ENCODE measurements at places on chromosomes 1 and 21. TPM values are rescaled to one million over a fixed set of nuclear protein-coding genes. Genes with fewer than 3 reads are reported as not detected.

GRCh38 chr1:200039849-200040474 lies 12.5 kb downstream of the NR5A2 start:
- no peak for DNase-seq

DNA sequence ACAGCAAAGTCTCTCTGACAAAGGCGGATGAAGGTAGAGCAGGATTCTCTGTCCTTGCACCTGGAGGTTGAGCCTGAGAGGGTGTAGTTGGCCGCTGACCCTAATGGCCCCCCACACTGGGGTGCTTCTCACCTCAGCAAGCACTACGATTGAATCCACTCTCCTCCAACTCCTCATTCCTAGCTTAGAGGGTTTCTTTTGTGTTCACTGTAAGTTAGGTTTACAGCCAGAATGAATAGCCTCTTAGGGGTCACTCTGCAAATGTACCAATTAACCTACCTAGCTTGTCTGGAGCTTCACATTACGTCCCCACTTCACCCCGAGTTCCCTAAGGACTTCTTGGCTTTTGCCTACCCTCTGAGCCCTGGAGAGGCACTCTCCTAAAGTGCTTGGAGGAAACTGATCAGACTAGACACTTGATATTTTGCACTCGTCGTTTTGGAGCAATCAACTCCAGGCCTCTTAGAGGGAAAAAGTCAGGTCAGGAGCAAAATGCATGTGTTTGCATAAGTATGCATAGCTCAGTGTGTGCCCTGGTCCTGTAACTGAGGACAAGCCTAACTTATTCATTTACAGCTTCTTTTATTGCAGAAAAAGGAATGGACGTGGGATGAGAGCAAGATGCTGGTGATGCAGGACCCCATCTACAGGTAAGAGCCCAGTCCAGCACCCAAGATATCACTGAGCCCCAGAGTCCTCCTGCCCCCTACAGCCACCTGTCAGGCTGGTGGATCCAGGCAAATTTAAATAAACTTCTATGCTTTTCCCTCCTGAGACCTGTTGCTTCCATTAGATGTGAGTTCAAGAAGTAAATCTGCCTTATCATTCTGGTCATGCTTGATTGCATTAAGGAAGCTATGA lies 76.4 kb downstream of the SPATA46 start:
- DNase-seq: no peak

- peak; percentile 4 for DNase-seq
Measured at GRCh38 chr1:105137543-105138457, 1388.1 kb downstream of the AMY1C start.

DNA sequence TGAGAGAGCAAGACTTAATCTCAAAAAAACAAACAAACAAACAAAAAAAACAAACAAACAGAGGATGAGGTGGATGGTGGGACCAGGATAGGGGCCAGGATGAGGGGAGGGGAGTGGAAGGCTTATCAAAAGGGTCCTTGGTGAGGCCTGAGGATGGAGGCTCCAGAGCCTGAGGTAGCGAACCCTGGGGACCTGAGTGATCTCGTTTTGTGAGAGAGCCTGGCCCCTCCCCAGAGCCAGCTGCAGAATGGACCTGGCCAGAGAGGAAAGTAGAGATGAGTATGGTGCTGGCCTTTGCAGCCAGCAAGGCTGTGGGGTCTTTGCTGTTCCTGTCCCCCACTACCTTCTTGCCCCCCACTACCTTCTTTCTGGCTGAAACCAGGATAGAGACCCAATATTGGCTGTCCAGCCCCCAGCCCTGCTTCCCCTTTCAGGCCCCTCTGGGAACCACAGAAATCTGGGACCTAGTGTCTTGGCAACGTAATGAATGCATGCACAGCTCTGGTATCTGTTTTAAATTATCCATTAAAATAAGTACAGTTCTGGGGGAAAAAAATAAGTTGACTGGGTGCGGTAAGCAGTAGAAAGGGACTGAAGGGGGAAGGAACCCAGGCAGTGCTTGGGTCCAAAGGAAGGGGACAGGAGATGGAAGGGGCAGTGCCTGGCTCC lies 1.1 kb upstream of the LMNA start:
- DNase-seq: no peak

DNA sequence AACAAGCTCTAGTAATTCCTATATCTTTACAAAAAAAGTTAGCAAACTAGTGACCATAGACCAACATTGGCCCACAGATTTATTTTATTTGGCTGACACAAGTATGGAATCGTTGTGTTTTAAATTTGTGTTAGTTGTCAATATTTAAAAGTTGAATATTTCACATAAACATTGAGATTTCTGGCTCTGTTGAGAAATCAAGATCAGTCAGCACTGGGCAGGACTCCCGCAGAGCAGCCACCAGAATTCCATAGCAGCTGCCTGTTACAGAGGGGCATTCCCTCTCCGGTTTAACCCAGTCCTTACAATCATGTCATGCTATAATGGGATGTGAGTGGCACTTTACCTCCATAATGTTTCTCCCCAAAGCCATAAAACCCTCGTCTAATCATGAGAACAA lies 79.2 kb upstream of the NRIP1 start:
- no peak for DNase-seq

GRCh38 chr1:38474738-38475623 lies 384.6 kb downstream of the RRAGC start:
- DNase-seq: no peak

DNA sequence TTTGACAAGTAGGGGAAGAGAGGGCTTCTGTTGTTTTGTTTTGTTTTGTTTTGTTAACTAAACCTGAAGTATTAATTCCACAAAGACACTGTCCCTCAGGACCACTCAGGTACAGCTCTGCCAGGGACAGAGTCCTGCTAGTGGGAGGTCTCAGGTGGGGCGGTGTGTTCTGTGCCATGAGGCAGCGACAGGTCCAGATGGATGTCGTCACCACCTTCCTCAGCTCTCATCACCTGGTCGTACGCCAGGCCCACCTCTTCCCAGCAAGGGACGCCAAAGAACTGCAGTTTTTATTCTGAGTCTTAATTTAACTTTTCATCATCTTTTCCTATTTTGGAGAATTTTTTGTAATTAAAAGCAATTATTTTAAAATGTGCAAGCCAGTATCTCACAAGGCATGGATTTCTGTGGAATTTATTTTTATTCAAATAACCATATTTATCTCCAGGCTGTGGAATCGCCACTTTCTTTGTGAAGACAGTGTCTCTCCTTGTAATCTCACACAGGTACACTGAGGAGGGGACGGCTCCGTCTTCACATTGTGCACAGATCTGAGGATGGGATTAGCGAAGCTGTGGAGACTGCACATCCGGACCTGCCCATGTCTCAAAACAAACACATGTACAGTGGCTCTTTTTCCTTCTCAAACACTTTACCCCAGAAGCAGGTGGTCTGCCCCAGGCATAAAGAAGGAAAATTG lies 62.5 kb downstream of the POFUT2 start:
- no peak for DNase-seq

GRCh38 chr1:30149226-30149625 lies 574.2 kb downstream of the MATN1 start:
- DNase-seq: no peak

LCE1F gene
- polyA plus RNA-seq: not detected

ERICH3 gene
- polyA plus RNA-seq: 0.47 TPM

ADIPOR1 gene
- polyA plus RNA-seq: 79.9 TPM

SRGAP2C gene
- polyA plus RNA-seq: 21.5 TPM

Data from renal pelvis (tissue), 12 donors.